ENCODE measurements at places on chromosomes 3 and 15.

DNA sequence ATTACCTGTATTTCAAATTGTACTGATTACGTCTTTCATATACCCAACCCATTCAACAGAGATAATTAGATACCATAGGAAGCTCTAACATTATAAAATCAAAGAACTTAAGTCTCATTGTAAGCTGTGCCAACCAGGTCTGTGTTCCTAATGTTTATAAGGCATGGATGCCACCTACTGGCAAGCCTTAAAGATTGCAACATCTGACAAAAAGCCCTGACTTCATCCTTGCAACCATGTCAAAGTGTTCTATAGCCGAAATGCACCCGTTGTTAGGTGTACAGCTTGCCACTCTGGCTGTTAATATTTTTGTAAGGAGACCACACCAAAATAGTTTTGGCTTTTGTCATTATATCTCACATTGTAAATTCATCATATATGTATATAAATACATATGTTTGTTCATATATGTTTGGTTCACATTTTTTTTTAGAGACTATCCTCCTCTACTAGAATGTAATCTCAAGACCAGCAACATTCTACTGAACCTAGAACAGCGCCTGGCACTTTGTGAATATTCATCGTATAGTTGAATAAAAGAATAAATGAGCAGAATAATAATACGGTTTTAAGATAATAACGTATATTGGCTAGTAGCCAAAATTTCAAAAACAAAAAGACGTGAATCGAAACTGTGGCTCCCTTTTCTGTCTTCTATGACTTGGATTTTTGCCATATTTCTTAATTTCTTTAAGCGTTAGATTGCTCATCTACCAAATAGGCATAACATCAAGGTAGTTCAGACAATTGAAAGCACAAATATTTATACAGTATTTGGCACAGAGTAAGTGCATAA is 258.1 kb downstream of the TBL1XR1 start:
- peak; percentile 78 for DNase-seq

GRCh38 chr3:69539134-69539533 is 153.2 kb upstream of the FRMD4B start:
- no peak for DNase-seq

- no peak for DNase-seq
These were observed 14.9 kb upstream of the SLC27A2 start for GRCh38 chr15:50167110-50167509.

DNA sequence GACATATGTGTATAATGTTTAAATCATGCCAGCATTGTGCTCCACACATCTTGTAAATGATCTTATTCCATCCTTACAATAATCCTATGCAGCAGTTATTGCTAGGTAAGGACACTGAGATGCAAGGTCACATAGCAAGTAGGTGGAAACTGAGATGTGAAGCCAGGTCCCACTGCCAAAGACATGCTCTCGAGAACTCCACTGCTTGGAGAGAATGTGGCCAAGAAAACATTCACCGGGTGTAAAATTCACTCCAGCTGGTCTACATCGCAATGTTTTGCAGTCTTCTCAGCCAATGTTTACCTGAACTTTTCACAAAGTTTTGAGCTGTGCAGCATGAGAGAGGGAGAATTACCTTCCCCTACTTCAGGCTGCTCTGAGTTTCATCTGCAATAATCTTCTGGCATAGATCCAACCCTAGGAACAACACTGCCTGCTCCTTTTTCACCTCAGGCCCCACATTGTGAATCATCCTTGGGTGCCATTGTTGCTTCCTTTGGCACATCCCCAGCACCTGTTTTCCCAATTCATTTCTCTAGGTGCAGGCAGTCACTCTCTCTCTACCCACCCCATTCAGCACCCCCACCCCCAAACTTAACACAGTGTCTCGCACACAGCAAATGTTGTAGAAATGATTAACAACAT is 53.5 kb upstream of the PRTG start:
- DNase-seq: peak; percentile 34

- DNase-seq: no peak
These were observed 53.1 kb upstream of the SLC7A14 start for GRCh38 chr3:170638988-170639387.

DNA sequence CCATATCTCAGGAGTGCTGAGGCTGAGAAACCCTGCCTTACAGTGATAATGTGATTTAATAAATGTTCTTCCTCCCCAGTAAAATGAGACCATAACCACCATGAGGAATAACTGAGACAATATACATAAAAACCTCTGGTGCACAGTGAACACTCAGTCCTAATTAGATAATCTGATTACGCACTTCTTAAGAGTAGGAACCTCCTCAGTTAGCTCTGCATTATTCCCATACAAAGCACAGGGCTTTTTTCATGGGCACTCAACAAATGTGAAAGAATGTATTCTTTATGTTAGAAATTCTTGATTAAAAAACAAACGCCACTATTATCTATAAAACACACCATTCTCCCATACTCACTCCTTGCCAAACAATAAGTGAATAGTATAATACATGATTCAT is 97.0 kb downstream of the TNIK start:
- no peak for DNase-seq

- DNase-seq: peak; percentile 48
These were observed 98.6 kb downstream of the TCF12 start for GRCh38 chr15:57017024-57017423.

DNA sequence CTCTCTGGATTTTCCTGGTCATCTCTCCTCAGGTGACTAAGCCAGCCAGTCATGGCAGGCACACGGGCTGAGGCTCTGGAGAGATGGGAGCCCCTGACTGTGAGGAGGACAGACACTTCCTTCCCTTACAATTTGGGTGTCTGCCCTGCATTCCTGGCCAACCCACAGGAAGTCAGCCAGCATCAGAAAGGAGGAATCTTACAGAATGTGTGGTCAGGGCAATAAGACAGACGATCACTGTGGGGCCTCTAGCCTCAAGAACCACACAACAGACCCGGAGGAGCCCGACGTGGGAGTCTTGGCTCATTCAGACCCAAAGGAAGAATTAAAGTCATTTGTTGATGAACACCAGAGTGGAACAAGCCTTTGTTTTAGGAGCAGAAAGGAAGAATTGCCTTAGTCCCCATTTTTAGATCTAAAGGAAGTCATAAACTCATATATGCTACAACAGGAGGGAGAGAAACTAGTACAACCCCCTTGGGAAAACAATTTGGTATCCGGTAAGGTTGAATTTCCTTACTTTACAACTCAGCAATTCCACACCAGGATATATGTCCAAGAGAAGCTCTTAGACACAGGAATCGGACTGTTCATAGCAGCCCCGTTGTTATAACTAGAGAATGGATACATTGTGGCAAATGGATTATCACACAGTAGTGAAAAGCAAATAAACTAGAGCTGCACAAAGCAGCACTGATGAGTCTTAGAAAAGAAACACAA is 62.2 kb downstream of the ABTB1 start:
- DNase-seq: peak; percentile 98

Measured in ELR (cell line).